Esophagus squamous epithelium (tissue), 5 donors: ENCODE measurements at places on chromosomes 4 and X. TPM values are rescaled to one million over a fixed set of nuclear protein-coding genes. Genes with fewer than 3 reads are reported as not detected.

GRCh38 chr4:175884048-175884447, 72.0 kb upstream of the GPM6A start:
- DNase-seq, result no peak

DNA sequence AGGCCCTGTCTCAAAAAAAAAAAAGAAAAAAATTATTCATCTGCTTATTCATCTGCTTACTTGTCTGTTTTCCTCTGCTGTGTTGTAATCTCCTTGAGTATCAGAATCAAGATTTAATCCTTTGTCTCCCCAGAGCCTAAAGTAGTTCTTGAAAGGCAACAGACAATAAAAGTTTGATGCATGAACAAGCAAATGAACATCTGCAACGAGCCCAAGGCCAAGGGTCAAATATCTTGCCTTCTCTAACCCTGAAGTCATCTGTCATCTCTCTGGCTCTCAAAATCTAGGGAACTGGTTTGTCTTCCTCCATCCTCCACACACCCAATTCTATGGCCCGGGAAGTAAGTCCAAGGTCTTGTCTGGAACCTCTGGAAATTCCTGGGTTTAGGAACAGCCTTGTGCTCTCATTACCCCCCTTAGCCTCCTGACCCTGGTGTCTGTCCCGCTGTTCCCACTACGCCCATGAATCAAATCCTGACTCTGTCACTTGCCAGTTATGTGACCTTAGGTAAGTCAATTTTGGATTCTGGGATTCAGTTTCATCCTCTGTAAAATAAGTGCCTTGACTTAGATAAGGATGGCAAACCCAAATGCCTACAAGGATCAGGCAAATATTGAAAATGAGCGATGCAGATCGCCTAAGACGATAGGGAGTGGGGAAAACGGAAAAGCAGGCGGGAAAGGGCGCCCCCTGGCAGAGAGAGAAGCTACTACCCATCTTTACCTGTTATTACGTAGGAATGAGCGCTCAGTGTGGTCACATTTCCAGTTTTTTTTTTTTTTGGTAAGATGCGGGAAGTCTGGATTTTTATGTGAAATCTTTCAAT, 102.7 kb upstream of the DHX15 start:
- DNase-seq, result no peak

DNA sequence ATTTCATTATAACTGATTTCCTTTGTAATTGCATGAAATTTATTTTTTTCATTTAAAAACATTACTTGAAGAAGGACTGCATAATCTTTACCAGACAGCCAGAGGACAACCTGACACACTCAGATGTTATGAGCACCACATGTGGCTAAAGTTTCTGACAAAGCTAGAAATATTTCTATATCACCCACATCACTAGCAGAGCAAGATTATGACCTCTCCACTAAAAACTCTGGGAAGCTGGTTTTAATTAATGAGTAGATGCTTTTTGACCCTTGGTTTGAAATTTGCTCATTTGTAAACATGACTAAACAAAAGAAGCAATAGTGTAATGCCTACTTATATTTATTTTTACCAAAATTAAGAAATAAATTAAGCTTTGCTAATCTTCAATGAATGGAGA, 661.5 kb upstream of the EPHA5 start:
- no peak for DNase-seq

- DNase-seq, result no peak
Observed at GRCh38 chr4:88352062-88352740, 26.5 kb upstream of the HERC6 start.

- no peak for DNase-seq
Observed at GRCh38 chr4:628311-628741, 3.0 kb downstream of the PDE6B start.

Gene NLRP2B
- not detected for total RNA-seq

GRCh38 chr4:160159457-160159856, 1056.6 kb downstream of the RAPGEF2 start:
- DNase-seq, result no peak

- no peak for DNase-seq
Observed at GRCh38 chr4:48490012-48490679, at the start of gene ZAR1. Gene ZAR1, plus strand, starts transcription at chr4:48490252. Its CDS starts 40 bp downstream, at chr4:48490292.

GRCh38 chr4:55017406-55017805, 108.0 kb downstream of the KDR start:
- DNase-seq, result no peak

DNA sequence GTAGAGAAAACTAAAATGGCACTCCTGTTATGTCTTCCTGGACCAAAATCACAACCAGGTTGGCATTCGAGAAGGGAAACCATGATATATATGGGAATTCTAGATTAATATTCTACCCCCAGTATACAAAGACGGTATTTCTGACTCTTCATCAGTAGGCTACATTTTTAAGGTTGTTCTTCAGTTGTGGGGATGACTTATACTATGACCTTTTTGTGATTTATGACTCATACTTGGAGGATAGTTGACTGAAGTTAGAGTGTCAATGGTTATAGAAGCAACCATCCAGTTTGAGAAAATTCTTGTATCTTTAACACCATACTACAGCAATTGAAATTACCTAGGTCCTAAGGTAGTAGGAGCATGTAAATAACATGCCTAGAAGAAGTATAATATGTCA, 49.8 kb upstream of the CYSLTR1 start:
- DNase-seq, result no peak
